IMR-90 (cell line): ENCODE measurements at places on chromosomes 12 and 14. TPM values are rescaled to one million over a fixed set of nuclear protein-coding genes. Genes with fewer than 3 reads are reported as not detected.

- no peak for DNase-seq
Observed at GRCh38 chr12:63940310-63941005, 96.0 kb downstream of the SRGAP1 start.

DNA sequence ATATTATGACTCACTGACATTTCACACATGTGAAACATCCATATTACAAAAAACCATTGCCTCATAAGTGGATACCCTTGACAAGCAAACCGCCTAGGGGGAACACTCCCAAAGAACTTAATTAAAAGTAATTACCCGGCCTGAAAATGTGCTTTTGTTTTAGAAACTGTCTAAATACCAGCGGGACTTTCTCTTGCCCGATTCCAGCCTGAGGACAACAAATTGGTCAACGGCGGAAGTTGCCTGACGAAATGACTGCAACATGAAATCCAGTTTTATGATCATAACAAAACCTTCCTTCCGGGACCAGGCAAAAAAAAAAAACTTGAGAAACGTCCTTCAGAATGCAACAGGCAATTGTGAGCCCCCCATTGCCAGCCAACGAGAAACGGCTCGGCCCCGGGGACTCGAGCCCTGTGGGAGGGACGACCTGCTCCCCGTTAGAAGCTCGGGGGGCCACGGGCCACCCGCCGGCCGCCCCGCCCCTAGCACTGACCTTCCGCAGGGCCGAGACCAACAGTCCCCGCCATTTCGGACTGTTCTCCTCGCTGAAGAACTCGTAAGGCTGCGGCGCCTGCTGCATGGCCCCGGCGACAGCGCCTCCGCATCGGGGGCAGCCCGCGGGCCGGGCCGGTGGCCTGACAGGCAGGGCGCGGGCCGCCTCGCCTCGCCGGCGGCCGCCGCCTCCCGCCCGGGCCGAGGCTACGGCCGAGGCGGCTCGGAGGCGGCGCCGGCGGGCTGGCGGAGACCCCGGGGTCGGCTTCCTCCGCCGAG is 490 bp downstream of the SOS2 start:
- DNase-seq = peak; percentile 59

DNA sequence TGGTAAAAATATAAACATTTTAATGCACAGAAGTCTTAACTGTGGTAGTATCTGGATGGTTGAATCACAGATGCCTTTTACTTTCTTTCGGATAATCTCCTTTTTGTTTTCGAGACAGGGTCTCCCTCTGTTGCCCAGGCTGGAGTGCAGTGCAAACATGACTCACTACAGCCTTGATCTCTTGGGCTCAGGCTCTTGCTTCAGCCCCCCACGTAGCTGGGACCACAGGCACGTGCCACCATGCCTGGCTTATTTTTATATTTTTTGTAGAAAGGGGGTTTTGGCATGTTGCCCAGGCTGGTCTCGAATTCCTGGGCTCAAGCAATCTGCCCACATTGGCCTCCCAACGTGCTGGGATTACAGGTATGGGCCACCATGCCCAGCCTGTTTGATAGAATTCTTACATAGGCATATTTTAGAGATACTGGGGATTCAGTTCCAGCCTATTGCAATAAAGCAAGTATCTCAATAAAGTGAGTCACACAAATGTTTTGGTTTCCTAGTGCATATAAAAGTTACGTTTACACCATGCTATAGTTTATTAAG is 99.2 kb downstream of the SNAPC1 start:
- DNase-seq = no peak

GRCh38 chr14:68506645-68507419 is 286.0 kb downstream of the ZFP36L1 start:
- no peak for DNase-seq

Gene NEUROD4
- not detected in 2 replicates for polyA plus RNA-seq

Gene GPX2
- not detected in 2 replicates for polyA plus RNA-seq

Gene RGS6
- polyA plus RNA-seq = not detected in 2 replicates

Gene DNAH10
- polyA plus RNA-seq = 0.22 TPM in 2 replicates

Gene SYNDIG1L
- polyA plus RNA-seq = not detected in 2 replicates
